ENCODE measurements at places on chromosomes 16 and 17.

GRCh38 chr17:81900181-81900820 lies 1.7 kb upstream of the NPB start:
- H3K36me3 ChIP-seq, result peaks cover 6% of the 10 kb centered on the region
- no peak overlapping the region for H3K4me3 ChIP-seq
- no peak overlapping the region for H3K27ac ChIP-seq

DNA sequence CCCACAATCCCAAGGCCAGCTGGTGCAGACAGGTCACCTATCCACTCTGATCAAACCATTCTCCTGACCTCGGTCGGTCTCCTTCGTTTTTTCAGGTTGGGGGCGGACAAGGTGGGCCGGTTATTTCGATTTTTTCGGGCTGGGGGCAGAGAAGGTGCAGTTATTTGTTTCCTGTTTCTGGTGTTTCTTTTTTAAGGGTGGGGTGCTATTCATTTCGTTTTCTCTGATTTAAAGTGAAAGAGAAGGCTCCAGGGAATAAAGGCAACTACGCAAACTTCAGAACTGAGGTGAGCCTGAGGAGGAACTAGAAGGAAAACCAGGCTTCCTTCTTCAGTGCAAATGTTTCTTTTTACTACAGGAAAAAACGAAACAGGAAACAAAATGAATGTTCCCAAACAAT lies 64.8 kb downstream of the ANKRD11 start:
- peaks cover 1% of the 10 kb centered on the region for H3K36me3 ChIP-seq
- H3K4me1 ChIP-seq, result peaks cover 42% of the 10 kb centered on the region
- no peak for DNase-seq
- no peaks in the 10 kb centered on the region for H3K27me3 ChIP-seq
- H3K4me3 ChIP-seq, result no peak overlapping the region

DNA sequence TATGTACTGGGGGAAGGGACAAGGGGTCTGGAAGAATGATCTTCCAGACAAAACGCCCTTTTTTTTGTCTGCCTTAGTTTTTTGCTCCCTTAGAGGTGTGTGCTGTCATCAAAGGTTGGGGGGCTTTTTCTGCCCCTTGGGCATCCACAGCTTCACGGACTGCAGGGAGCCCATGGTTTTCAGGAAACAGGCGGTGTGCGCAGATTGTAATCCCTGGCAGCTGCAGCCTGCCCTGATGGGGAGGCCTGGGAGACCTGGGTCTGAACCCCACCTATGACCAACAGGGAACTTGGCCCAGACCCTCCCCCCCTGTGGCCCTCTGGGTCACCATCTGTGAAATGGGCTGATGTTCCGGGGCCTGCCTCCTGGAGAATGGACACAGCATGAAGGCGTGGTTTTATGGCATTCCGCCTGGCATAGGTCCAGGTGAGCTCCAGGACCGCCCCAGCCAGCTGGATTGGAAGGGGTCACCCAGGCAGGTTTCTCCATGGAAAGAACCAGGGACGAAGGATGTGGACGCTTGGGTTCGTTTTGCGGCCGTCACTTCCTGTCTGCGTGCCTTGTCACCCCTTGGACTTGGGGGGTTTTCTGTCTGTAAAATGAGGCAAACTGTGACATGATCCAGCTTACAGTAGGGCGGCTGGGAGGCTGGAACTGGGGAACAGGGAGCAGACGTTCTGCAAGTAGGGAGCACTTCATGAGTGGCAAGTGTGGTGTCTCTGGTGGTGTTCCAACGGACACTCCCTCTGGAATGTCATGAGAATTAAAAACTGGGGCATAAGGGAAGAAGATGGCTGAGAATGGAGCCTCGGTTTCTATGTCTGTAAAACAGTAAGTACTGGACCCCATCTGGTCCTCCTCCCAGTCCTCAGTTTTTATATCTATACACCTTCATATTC lies 1.5 kb downstream of the CPNE2 start:
- no peak for DNase-seq
- no peaks in the 10 kb centered on the region for H3K36me3 ChIP-seq
- H3K4me1 ChIP-seq, result peaks cover 21% of the 10 kb centered on the region
- no peak overlapping the region for H3K27ac ChIP-seq
- H3K4me3 ChIP-seq, result peak overlapping the region; percentile 64

DNA sequence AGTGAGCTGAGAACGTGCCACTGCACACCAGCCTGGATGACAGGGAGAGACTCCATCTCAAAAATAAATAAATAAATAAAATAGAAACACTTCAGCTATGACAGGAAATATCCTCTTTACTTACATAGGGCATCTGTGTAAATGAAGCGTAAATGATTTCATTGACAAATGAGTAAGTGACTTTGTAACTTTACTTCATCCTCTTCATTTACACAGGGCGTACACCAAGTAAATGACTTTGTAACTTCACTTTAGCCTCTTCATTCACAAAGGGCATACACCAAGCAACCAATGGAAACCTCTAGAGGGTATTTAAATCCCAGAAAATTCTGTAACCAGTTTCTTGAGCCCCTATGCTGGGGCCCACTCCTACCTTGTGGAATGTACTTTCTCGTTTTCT lies 16.2 kb upstream of the KLHDC4 start:
- peaks cover 22% of the 10 kb centered on the region for H3K4me1 ChIP-seq
- no peaks in the 10 kb centered on the region for H3K27me3 ChIP-seq
- no peak overlapping the region for H3K27ac ChIP-seq
- no peak overlapping the region for H3K4me3 ChIP-seq
- no peaks in the 10 kb centered on the region for H3K36me3 ChIP-seq

GRCh38 chr17:48541577-48542113 lies 3.3 kb downstream of the HOXB2 start:
- no peaks in the 10 kb centered on the region for H3K36me3 ChIP-seq
- peaks cover 26% of the 10 kb centered on the region for H3K4me1 ChIP-seq
- H3K27ac ChIP-seq, result peak overlapping the region; percentile 80
- H3K27me3 ChIP-seq, result no peaks in the 10 kb centered on the region

DNA sequence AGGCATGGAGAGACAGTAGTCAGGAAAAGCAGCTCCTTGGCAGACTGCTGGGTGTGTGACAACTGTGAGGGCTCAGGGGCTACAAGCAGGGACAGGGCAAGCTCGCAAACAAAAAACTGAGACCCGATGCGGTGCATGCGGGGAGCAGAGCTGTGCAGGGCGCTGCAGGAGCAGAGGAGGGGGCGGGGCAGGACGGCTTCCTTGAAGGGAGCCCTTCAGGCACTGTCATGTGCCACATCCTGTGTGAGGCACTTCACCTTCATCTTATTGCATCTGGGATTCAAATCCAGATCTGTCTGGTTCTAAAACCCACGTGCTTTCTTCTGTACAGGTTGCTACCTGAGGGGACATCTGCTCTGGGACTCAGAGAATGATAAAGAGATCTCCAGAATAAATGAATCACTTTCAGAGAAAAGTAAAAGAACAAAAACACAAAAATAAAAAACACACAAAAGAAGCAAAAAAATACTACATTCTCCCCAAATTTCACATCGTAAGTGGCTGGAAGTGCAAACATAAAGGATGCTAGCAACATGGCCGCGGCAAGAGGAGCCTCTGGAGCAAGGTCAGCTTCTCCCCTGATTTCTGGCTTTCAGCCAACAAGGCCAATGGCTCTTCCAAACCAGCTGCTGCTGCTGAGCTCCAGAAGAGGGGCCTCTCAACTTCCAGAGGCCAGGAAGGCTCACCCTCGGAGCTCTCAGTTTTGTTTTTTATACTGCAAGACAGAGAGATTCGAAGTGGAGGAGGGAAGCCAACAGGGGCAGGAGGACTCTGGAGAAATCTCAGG lies 14.2 kb downstream of the LYRM9 start:
- H3K27me3 ChIP-seq, result no peaks in the 10 kb centered on the region
- DNase-seq, result no peak
- no peaks in the 10 kb centered on the region for H3K36me3 ChIP-seq

- peaks cover 13% of the 10 kb centered on the region for H3K4me1 ChIP-seq
- no peaks in the 10 kb centered on the region for H3K36me3 ChIP-seq
- no peak overlapping the region for H3K4me3 ChIP-seq
- peak overlapping the region; percentile 4 for H3K27ac ChIP-seq
- H3K27me3 ChIP-seq, result no peaks in the 10 kb centered on the region
These were observed 43.7 kb upstream of the GOSR1 start for GRCh38 chr17:30433514-30433913.

DNA sequence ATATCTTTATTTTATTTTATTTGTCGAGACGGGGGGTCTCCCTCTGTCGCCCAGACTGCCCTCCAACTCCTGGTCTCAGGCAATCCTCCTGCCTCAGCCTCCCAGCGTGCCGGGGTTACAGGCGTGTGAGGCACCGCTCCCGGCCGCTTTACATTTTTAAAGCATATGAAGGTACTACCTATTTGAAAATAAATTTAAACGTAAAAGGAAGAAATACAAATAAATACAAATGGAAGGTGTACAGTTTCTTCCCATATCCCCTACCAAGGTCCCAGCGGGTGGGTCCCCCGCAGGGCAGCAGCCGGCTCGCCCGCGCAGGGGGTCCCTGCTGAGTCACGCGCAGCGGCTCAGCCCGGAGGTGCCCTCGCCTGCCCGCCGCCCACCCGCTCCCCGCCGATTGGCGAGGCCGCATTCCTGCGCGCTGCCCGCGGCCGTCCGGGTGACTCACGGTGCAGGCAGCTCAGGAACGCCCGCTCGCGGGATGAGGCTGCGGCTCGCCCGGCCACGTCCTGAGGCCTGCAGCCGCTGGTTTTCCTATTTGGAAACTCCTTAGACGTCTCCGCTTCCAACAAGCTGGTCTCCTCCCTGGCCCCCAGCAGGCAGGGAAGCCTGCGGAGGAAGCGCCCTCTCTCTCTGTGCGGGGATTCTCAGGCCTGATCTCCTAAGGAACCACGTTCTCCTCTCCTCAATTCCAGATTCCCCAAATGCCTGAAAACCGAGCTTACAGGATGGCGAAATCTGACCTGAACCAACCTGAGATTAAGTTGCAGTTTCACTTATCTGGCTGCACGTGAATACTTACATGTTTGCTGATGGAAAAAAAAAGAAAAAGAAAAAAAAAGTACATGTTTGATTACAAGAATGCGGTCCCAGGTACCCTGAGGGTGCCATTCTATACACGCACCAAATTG lies 54.8 kb upstream of the MAP3K14 start:
- H3K36me3 ChIP-seq, result no peaks in the 10 kb centered on the region
- peak; percentile 93 for DNase-seq
- H3K4me1 ChIP-seq, result peaks cover 20% of the 10 kb centered on the region
- peak overlapping the region; percentile 97 for H3K27ac ChIP-seq
- H3K4me3 ChIP-seq, result peak overlapping the region; percentile 12

- DNase-seq, result peak; percentile 91
- peak overlapping the region; percentile 94 for H3K27ac ChIP-seq
- H3K4me1 ChIP-seq, result peaks cover 48% of the 10 kb centered on the region
- H3K36me3 ChIP-seq, result no peaks in the 10 kb centered on the region
- H3K27me3 ChIP-seq, result no peaks in the 10 kb centered on the region
These were observed 60.8 kb upstream of the MED9 start for GRCh38 chr17:17416007-17416399.

DNA sequence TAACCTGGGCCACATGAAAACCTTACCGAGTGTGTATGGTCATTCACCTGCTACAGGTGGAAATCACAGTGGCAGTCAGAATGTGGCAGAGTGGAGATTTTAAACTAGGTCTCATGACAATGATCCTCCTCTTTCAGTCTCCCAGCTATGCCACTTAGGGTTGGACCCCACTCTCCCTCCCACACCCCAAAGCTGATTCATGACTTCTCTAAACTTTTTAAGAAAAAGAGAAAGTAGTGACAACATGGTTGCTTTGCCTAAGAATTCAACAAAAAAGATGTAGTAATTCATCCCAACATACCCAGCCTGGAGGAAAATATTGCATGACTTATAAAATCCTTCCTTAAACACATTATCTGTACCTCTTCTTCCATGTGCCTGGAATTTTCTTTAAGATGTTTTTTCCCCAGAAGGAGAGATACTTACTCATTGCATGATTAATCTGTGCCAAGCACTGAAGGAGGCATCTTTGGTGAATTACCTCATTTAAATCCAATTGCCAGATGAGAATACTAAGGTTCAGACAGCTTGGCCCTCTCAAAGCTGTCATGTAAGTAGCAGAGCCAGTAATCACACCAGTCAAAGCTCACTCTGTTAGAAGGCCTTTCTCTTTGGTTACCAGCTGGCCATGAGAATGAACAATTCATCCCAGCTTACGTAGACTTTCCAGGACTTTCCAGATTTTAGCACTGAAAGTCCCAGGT lies 119.9 kb downstream of the COPRS start:
- peaks cover 4% of the 10 kb centered on the region for H3K27me3 ChIP-seq
- no peaks in the 10 kb centered on the region for H3K4me1 ChIP-seq
- no peaks in the 10 kb centered on the region for H3K36me3 ChIP-seq
- no peak overlapping the region for H3K4me3 ChIP-seq

DNA sequence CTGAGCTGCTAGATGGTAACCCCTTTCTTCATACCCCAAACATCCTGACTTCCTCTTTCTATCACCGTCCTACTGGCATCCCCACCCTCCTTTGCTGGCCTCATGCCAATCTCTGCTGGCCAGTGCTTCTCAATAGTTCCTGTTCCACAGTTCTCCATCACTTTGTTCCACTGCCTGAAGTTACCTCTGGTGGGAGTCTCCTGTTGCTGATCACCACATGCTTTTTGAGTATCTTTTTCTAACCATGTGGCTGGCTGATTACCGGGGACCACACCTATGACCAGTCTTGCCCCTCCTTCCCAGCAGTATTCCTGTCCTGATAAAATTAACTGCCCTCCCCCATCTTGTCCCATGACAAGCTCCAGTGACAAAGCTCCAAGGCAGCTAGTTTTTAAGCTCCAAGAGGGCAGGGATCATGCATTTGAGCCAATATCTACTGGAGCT lies 380.4 kb upstream of the CCL2 start:
- H3K27ac ChIP-seq, result no peak overlapping the region
- no peak overlapping the region for H3K4me3 ChIP-seq
- no peaks in the 10 kb centered on the region for H3K36me3 ChIP-seq
- DNase-seq, result no peak
- H3K27me3 ChIP-seq, result no peaks in the 10 kb centered on the region

GRCh38 chr16:30524575-30525568 lies 1.5 kb downstream of the ZNF768 start:
- H3K36me3 ChIP-seq, result no peaks in the 10 kb centered on the region
- no peak for DNase-seq
- no peak overlapping the region for H3K27ac ChIP-seq
- peaks cover 4% of the 10 kb centered on the region for H3K4me1 ChIP-seq

- H3K27me3 ChIP-seq, result no peaks in the 10 kb centered on the region
- peaks cover 21% of the 10 kb centered on the region for H3K4me1 ChIP-seq
- H3K36me3 ChIP-seq, result no peaks in the 10 kb centered on the region
- H3K27ac ChIP-seq, result peak overlapping the region; percentile 69
These were observed 25.7 kb downstream of the CDYL2 start for GRCh38 chr16:80778703-80779102.

- H3K4me1 ChIP-seq, result peaks cover 21% of the 10 kb centered on the region
- H3K27ac ChIP-seq, result no peak overlapping the region
- DNase-seq, result no peak
- H3K36me3 ChIP-seq, result no peaks in the 10 kb centered on the region
These were observed 7.5 kb downstream of the SNTB2 start for GRCh38 chr16:69194488-69194887.

GRCh38 chr16:56257666-56258342 lies 66.5 kb downstream of the GNAO1 start:
- H3K36me3 ChIP-seq, result no peaks in the 10 kb centered on the region
- no peak overlapping the region for H3K27ac ChIP-seq
- H3K4me1 ChIP-seq, result no peaks in the 10 kb centered on the region
- H3K4me3 ChIP-seq, result no peak overlapping the region
- H3K27me3 ChIP-seq, result no peaks in the 10 kb centered on the region

All from endothelial cell of umbilical vein (primary cell).